ENCODE measurements at places on chromosomes 13 and 19.

DNA sequence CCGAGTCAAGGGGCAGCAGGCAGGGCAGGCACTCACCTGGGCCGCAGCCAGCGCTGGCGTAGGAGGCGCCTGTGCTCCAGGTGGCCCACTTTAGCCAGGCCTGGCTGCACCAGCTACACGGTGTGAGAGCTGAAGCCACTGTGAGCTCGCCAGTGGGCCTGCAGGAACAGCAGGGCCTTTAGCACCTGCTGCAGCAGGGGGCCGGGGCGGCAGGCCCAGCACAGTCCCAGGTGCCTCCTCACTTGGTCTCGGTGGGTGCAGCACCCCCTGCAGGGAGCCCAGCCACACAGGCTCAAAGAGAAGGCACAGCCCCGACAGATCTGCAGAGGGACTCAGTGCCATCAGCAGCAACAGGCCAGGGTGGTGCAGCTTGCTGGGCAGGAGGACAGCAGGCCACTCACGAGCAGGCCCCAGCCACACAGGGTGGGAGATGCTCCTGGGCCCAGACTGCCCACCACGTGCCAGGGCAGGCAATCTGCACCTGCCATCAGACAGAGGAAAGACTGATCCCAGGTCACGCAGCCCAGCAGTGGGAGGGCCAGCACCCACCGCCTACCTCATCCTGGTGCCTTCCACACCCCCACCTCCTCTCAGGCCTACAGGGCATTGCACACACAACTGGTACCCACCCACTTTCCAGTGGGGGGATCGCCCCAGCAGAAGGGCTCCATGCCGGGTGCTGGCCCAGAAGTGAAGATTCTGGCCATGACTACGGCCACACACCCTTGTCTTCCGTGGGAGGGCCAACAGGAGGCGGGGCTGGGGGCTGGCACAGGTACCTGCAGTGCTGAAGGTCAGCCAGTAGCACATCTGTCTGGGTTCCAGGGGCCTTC, 15.8 kb downstream of the ARHGAP33 start:
- no peak for DNase-seq

GRCh38 chr13:38213314-38213713, 136.3 kb upstream of the UFM1 start:
- no peak for DNase-seq

DNA sequence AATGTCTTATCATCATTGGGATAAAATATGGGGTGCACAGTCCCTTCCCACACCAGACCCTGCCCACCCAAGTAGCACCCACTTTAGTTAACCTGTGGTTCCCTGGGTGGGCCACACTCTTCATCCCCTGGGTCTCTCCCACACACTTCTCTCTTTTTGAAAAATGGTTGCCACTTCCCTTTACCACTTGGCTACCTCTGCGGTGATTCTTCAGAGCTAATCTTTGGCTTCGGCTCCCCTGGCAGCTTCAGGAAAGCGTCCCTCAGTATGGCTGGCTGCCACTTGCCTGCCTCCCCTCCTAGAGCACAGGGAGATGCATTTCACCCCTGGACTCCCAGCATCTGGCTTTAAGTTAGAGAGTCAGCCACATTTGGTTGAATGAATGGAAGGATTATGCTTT, 18.2 kb downstream of the CCNA1 start:
- DNase-seq, result no peak

DNA sequence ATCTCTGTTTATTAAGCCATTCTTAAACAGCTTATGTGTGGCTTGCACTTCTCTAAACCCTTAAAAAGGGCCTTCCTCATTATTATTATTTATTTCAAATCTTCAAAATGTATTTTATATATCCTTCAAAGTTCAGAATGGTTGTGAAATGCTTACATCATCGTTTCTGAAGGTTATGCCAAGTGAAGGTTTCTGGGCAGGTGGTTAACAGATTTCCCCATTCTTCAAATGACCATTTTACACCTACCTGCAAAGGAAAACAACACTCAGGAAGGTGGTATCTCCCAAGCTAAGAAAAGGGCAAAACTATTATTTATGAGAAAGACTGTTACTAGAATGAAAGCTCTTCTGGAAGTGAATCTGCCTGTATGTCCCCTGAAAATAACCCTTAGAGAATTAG, 191.6 kb downstream of the SHISA2 start:
- no peak for DNase-seq

All from CD4-positive, alpha-beta T cell treated with Interleukin-1 beta for 1 hour (primary cell).